ENCODE measurements at places on chromosomes 2 and 18.

GRCh38 chr2:5685225-5685624, 7.0 kb upstream of the SOX11 start:
- no peak for DNase-seq

- no peak for DNase-seq
Observed at GRCh38 chr18:45962866-45963265, 4.3 kb downstream of the EPG5 start.

DNA sequence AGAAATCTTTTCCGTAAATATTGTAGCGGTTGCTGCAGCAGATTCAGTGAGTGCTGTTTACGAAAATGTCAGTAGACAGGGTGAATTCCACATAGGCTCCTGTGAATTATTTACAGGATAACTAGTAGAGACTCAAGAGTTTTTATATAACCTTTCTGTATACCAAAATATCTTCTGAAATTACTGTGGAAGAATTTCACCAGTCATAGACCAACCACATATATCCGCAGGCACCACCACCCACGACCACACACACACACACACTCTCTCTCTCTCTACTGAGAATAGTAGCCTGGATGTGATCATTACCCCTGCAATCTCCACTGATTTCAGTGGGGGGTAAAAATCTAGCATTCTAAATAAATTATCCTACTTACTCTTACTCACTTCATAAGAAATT, 341.8 kb downstream of the RBM43 start:
- no peak for DNase-seq

DNA sequence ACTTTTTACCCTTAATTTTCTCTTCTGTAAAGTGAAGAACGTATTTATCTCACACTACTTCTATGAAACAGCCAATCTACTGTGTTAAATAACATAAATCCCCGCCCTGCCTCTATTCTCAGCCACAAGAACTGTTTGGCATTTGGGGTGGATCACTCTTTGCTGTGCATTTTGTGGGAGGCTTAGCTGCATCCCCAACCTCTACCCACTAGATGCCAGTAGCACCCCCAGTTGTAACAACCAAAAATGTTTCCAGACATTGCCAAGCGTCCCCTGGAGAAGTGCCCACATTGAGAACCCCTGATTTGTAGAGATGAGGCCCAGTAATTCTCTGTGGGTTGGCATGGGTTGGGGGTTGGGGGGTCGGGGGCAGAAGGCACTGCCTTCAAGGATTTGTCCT, 94.7 kb upstream of the BOD1L2 start:
- DNase-seq: no peak

- no peak for DNase-seq
Observed at GRCh38 chr2:231334179-231334930, 61.2 kb upstream of the B3GNT7 start.

DNA sequence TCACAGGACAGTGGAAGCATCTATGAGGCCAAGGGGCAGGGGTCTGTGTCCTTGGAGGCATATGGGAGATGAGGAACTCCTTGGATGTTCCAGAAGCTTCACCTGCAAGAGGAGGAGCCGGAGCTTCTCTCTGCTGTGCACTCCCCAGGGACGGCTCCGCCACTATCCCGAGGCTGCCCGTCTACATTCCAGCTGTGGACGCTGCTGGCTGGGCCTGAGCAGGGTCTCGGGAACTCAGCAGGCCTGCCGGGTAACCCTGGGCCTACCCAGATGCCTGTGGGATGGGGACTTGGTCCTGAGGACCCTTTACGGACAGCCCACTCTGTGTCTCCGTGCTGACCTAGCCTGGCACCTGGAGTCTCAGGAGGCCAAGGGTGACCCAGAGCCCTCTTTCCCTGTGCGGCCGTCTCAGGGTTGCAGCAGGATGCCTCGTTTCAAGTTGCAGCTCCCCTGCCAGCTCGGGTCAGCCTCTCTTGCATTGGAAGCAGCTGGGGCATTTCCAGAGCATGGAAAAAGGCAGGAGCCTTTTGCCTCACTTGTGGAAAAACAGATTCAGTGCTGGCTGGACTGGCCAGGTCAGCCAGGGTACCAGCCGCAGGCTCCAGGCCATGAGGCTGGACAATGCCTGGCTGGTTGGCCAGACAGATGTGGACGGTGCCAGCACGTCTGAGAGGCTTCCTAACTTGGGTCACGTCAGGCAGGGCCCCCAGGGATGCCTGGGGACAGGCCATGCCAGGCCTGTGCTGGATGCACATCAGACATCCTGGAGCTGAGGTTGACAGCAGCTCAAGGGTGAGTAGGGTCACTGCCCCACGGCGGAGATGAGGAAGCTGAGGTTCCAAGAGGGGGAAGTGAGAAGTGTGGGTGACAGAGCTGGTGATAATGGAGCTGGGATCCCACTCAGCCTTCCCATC, 41.5 kb downstream of the SCTR start:
- no peak for DNase-seq

DNA sequence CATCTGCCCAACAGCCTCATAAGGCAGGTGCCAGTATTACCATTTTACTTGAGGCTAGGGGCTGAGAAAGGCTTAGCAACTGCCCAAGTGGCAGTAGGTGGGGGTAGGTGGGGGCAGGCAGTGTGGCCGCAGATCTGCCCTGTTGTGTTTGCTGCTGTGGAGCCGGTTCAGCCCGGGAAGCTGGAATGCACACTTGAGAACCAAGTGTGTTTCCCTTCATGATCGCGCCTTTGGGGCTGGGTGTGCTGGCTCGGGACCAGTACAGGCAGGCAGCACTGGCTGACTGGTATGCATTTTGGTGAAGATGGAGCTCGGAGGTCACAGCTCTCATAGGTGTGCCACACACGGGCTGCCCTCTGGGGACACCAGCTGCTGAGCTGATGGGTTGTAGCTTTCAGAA, 85.1 kb downstream of the CABLES1 start:
- no peak for DNase-seq

- DNase-seq: no peak
Observed at GRCh38 chr18:75066936-75067335, 142.0 kb downstream of the PTGR3 start.

- DNase-seq: no peak
Observed at GRCh38 chr2:23400703-23401102, 15.7 kb downstream of the KLHL29 start.

DNA sequence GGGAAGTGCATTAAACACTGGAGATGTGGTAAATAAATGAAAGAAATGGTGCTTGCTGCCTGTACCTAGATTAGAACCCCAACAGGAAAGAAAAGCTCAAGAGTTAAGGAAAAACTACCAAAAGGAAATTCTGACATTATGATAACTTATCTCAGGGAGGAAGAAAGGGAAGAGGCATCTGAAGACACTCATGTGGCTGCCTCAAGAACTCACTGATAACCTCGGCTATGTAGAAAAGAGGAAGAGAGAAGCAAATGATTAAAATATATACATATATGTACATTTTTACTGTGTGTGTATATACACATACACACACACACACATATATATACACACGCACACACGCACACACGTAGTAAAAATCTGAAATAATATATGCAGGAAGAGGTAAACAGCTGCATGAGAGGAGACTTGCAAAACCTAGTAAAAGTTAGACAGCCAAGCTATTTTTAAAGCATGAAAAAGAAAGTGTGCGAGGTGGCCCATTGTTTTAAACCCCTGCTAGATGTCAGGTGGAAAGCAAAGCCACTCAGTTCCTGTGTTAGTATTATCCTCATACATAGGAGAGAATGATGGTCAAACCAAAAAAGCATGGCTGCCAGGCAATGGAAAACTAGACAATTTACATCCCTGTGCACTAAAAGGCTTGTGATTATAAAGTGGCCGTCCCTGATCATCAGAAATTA, 483.0 kb upstream of the NRP2 start:
- no peak for DNase-seq

GRCh38 chr2:143148757-143149156, 19.5 kb downstream of the ARHGAP15 start:
- DNase-seq: no peak

DNA sequence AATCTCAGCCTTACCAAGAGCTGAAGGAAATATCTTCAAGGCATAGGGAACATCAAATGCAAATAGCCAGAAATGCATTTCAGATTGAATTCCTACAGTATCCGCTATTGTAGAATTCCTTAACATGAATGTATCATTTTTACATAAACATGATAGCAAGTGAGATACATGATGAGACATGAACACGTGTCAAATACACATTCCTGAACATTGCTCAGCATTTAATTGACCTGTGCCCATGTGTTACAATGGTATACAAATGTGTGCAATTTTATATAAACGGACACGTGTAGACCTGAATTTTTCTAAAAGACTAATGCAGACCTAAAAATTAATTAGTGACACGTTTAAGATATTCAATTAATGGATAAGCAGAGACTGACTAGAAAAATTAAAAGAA, 133.0 kb upstream of the TLK1 start:
- no peak for DNase-seq

DNA sequence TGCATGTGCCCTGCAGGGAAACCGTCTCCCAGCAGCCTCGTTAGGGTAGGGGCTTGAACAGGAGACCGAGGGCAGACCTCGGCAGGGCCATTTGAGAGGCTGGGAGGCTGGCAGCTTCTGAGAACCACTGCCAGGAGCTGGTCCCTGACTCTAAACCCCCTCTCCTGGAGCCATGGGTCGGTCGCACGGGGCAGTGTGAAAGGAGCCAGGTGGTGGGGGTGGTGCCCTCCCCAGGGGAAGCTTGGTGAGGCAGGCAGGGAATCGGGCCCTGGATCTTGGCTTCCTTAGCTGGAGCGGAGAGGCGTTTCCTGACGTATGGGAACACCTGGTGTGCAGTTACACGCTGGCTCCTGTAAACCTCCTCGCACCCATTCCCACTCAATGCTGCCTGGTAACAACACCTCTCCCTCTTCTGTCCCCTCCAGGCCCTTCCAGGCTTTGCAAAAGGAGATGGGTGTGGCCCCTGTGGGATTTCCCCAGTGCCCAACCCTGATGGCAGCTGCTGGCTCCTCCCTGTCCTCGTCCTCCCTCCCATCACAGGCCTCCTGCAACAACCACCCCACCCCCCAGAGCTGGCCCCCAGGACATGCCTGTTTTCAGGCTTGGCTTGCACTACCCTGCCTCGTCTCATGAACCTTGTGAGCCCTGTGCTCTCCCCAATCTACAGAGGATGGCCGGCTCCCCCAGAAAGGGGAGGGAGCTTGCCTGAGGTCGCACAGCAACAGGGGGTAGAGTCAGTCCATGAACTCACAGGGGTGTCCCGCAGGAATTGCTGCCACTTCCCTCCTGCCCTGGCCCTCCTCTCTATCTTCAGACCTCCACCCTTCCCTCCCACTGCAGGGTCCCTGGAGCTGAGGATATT, 24.4 kb downstream of the ADRA2B start:
- no peak for DNase-seq

DNA sequence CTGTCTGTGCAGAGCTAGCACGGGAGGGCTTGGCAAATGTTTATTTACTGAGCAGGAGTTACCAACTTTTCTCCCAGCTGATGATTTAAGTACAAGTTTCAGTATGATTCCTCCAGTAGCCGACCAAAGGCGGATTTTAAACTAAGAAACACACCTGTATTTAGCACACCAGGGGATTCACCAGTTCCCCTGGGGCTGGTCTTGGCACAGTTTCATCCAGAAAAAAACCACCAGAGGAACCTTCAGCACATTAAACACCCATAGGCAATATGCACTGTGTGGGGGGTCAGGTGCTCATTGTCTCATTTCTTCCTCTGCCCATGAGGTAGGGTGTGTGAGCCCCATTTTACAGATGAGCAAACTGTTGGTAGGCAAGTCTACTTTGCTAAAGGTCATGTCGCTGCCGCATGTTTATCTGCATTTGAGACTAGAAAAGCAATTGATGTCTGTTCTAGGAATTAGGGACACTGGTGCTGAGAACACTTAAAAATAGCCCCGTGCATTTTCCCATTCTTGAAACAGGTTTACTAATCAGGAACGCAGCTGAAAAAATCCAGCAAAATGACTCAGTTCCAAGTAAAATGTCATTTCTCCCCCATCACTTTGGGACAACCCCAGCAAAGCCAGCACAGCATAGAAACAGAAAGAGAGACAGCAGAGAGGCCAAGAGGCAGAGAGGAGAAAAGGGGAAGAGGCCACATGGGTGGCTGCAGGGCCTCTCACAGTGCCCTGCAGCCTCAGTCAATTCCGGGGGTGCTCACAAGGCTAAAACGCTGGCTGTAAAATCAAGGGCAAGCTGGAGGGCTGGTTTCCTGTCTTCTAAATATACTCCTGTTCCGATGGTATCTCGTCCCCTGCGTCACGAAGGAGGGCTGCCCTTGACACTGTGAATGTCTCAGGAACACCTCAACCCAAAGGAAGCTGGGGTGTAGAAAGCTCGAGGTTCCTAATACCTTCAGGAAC, 166.8 kb upstream of the ID2 start:
- DNase-seq: peak; percentile 71

- DNase-seq: no peak
Observed at GRCh38 chr2:34827398-34827797, 1228.3 kb upstream of the FAM98A start.

DNA sequence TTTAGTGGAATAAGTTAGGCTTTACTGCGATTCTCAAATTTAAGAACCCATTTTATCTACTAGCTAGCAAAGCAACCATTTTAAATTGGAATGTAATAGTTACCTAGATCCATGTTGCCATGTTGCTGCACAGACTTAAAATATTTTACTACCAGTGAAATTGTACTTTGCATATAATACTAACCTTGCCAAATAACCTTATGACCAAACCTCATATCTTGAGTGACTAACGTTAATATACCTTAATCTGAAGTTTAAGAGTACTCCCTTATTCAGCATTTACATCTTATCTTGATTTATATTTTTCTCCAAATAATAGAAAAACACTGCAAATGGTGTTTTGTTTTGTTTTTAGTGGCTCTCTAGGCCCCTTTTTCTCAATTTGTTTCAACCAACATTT, 50.3 kb upstream of the NAB1 start:
- no peak for DNase-seq

DNA sequence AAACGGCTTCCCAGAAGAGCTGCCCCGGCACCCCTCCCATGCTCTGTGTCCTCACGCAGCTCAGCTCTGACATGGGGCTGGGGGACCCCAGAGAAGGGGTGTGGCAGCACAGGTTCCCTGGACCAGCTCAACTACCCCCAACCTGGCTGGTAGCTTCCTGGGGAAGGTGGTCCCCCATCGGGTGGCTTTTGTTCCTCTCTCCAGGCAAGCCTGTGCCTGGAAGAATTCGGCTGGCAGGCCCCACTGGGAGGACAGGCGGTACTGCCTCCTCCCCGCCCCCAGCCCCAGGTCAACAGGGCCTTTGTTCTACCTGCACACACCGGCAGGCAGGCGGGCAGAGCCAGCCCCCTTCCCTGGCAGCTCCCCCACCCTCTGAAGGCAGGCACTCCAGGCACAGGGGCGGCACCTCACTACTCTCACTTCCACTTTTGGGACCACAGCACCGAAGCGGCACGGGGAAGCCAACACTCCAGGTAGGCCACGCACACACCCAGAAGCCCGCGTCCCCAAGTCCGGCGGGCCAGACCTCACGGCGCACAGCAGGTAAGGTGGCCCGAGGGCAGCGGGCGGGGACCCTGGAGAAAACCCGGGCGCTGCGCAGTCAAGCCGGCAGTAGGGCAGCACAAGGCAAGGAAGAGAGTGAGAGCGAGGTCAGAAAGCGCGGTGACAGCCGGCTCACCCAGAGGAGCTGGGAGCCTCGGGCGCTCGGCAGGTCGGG, 1.3 kb downstream of the HS6ST1 start:
- peak; percentile 35 for DNase-seq

GRCh38 chr2:69514819-69515218, 77.6 kb upstream of the NFU1 start:
- DNase-seq: no peak
